Sciatic nerve (tissue), 2 donors: ENCODE measurements at places on chromosomes 7 and 10. TPM values are rescaled to one million over a fixed set of nuclear protein-coding genes. Genes with fewer than 3 reads are reported as not detected.

LRRD1 gene
- not detected for total RNA-seq

BLNK gene
- 13.1 TPM for total RNA-seq

SP4 gene
- 11.7 TPM for total RNA-seq

VKORC1L1 gene
- total RNA-seq = 23.4 TPM

NKX2-3 gene
- total RNA-seq = not detected

IFIT1 gene
- total RNA-seq = 21.0 TPM

UTF1 gene
- total RNA-seq = not detected

PRSS2 gene
- 6.0 TPM for total RNA-seq

VGF gene
- total RNA-seq = not detected

LRRC61 gene
- 5.8 TPM for total RNA-seq

NRG3 gene
- 1.4 TPM for total RNA-seq

GJD4 gene
- not detected for total RNA-seq

PLAU gene
- total RNA-seq = 15.6 TPM
